Chondrocyte (in vitro differentiated cells): ENCODE measurements at places on chromosomes 5 and 9. TPM values are rescaled to one million over a fixed set of nuclear protein-coding genes. Genes with fewer than 3 reads are reported as not detected.

OBP2B gene
- not detected in 3 replicates for total RNA-seq

NR5A1 gene
- not detected in 3 replicates for total RNA-seq

AK8 gene
- total RNA-seq: 0.22 to 1.5 TPM (median 0.33 TPM) in 3 replicates

WWC1 gene
- 2.1 to 4.9 TPM (median 2.1 TPM) in 3 replicates for total RNA-seq

PCDHA3 gene
- total RNA-seq: 0.19 to 0.28 TPM (median 0.20 TPM) in 3 replicates

GRM6 gene
- not detected in 3 replicates for total RNA-seq

DNA sequence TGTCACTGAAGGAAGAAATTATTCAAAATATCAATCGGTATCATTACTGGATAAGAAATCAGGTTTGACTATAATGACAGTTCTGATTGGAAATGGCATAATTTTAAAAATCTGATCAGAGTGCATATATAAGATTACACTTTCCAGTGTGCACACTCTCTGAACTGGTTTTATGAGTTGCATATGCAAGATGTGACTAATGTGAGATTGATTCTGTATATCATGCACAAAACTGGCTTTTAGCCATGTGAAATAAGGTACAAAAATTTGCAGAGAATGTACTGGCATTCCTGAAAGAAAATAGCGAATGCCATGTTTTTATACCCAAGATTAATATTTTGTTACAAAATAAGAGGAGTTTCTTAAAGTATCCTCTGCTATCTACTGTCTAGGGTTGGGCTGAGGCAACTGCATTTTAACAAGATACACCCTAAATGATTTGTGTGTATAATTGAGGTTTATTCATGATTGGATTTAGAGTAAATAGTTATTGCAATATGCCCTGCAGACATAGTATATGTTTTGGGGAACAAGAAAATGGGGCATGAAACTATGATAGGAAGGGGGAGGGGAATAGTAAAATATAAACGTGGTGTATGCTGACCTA, 70.7 kb downstream of the LNPEP start:
- peaks cover 6% of the 10 kb centered on the region for H3K36me3 ChIP-seq
- no peak for DNase-seq
- no peak overlapping the region for H3K4me3 ChIP-seq
- peaks cover 17% of the 10 kb centered on the region for H3K4me1 ChIP-seq
- peak overlapping the region; percentile 75 for H3K27ac ChIP-seq
- H3K27me3 ChIP-seq: no peaks in the 10 kb centered on the region

- H3K36me3 ChIP-seq: no peaks in the 10 kb centered on the region
- H3K4me3 ChIP-seq: no peak overlapping the region
- H3K27ac ChIP-seq: no peak overlapping the region
Observed at GRCh38 chr5:99037668-99038067, 108.9 kb upstream of the CHD1 start.

GRCh38 chr5:21237461-21237860, 1249.5 kb upstream of the CDH18 start:
- H3K27me3 ChIP-seq: no peaks in the 10 kb centered on the region
- peak overlapping the region; percentile 86 for H3K27ac ChIP-seq
- peaks cover 30% of the 10 kb centered on the region for H3K4me1 ChIP-seq
- H3K36me3 ChIP-seq: no peaks in the 10 kb centered on the region

- peaks cover 6% of the 10 kb centered on the region for H3K27me3 ChIP-seq
- no peak overlapping the region for H3K27ac ChIP-seq
- H3K36me3 ChIP-seq: no peaks in the 10 kb centered on the region
- peaks cover 13% of the 10 kb centered on the region for H3K4me1 ChIP-seq
- H3K4me3 ChIP-seq: no peak overlapping the region
Observed at GRCh38 chr9:37371565-37372464, 50.7 kb upstream of the GRHPR start.

DNA sequence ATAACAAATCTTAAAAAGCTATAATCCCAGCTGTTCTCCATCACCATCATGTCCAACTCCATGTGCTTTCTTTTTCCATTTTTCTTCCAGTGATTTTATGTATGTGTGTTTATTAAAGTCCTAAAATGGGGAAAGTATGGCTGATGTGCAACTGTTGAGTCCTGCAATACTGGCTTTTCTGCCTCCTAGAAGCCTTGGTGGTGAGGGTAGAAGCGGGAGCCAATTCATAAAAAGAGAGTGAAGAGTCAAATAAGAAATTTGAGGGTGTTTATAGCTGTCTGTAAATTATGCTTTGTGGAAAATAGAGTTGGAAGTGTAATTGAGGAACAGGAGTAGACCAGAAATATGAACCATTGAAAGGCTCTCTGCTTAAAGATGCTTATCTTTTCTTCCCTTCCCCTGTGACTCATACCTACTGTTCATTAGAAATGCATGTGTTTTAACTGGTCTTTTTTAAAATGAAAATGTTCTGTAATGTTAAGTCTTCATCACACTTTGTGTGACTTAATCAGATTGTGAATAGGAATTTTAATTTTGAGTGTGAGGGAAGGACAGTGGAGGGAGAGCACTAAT, 80.1 kb downstream of the ZCCHC7 start:
- H3K27ac ChIP-seq: peak overlapping the region; percentile 72
- no peaks in the 10 kb centered on the region for H3K27me3 ChIP-seq
- no peak overlapping the region for H3K4me3 ChIP-seq
- DNase-seq: no peak

- H3K36me3 ChIP-seq: no peaks in the 10 kb centered on the region
- H3K27ac ChIP-seq: no peak overlapping the region
- no peaks in the 10 kb centered on the region for H3K27me3 ChIP-seq
- H3K4me3 ChIP-seq: no peak overlapping the region
Observed at GRCh38 chr9:125929846-125930245, 182.7 kb downstream of the PBX3 start.

DNA sequence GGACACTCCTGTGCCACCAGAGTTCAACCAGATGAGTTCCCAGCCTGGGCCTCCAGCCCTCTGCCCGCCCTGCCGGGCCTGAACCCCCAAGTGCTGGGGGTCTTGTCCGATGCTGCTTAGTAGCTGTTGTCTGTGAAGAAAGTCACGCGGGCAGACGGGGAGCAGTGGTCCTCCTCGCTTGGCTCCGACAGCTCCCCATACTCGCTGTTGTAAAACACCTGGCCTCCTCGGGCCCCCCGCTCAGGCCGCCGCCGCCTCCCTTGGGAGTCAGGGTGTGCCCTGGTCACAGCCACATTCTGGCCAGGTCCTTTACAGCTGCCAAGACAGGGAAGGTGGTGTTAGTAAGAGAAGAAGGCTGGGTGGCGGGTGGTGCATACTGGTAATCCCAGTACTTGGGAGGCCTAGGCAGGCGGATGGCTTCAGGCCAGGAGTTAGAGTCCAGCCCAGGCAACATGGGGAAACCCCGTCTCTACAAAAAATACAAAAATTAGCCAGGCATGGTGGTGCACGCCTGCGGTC, 11.8 kb upstream of the SCGB3A1 start:
- H3K4me1 ChIP-seq: no peaks in the 10 kb centered on the region
- H3K27me3 ChIP-seq: no peaks in the 10 kb centered on the region
- no peaks in the 10 kb centered on the region for H3K36me3 ChIP-seq
- no peak overlapping the region for H3K4me3 ChIP-seq
- H3K27ac ChIP-seq: no peak overlapping the region

- H3K4me3 ChIP-seq: no peak overlapping the region
- H3K4me1 ChIP-seq: peaks cover 9% of the 10 kb centered on the region
- H3K36me3 ChIP-seq: no peaks in the 10 kb centered on the region
- DNase-seq: no peak
Observed at GRCh38 chr5:123937230-123937629, 425.3 kb downstream of the CSNK1G3 start.
